ENCODE measurements at places on chromosomes 6 and 20. TPM values are rescaled to one million over a fixed set of nuclear protein-coding genes. Genes with fewer than 3 reads are reported as not detected.

- no peak for DNase-seq
Measured at GRCh38 chr6:92586236-92586977, 833.0 kb downstream of the EPHA7 start.

DNA sequence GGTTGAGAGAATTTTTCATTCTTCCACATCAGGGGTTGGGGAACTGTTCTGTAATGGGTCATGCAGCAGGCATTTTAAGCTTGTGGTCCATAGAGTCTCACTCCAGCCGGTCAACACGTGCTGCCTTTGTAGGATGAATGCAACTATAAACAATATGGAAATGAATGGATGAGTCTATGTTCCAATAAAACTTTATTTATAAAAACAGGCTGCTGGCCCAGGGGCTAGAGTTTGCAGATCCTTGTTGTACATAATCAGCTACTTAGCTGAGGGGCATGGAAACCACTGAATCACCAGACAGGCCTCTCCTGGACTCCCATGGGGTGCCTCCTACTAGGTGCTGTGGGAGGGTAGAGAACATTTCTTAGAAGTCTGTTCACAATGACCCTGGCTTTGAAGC, 243.4 kb downstream of the BMP7 start:
- no peak for DNase-seq

GRCh38 chr6:36358226-36358915, 21.7 kb upstream of the BNIP5 start:
- peak; percentile 19 for DNase-seq

GRCh38 chr6:150881911-150882481, 16.5 kb downstream of the MTHFD1L start:
- no peak for DNase-seq

The SNTA1 gene
- 12.4 TPM for total RNA-seq

The ACOT8 gene
- 33.0 TPM for total RNA-seq

The RIMS1 gene
- 0.58 TPM for total RNA-seq

The RBPJL gene
- total RNA-seq: not detected
